ENCODE measurements at places on chromosomes 4 and X. TPM values are rescaled to one million over a fixed set of nuclear protein-coding genes. Genes with fewer than 3 reads are reported as not detected.

The NHS gene
- total RNA-seq, result 28.9 TPM

The FAM184B gene
- total RNA-seq, result 0.09 TPM

The DDX53 gene
- not detected for total RNA-seq

The FRAS1 gene
- 31.5 TPM for total RNA-seq

The OPN1MW3 gene
- total RNA-seq, result not detected

The RHOXF1 gene
- total RNA-seq, result 0.79 TPM

The VCX gene
- total RNA-seq, result not detected

The MID2 gene
- 16.5 TPM for total RNA-seq

The CC2D2A gene
- total RNA-seq, result 26.7 TPM

The MAGEB1 gene
- total RNA-seq, result not detected

The SERTM2 gene
- 0.35 TPM for total RNA-seq

The FAM9C gene
- not detected for total RNA-seq

The FHL1 gene
- 168 TPM for total RNA-seq

Data from kidney (tissue), 22 donors.